NCI-H187 treated with DMSO at 0.1 percent for 48 hours (cell line): ENCODE measurements at places on chromosomes 12 and 14.

- DNase-seq, result no peak
These were observed 86.8 kb upstream of the ARHGAP5 start for GRCh38 chr14:31990183-31990857.

GRCh38 chr12:75715323-75715644 lies 203.9 kb upstream of the KRR1 start:
- DNase-seq, result no peak

GRCh38 chr14:77872983-77873382 lies 73.1 kb downstream of the ADCK1 start:
- DNase-seq, result no peak

- DNase-seq, result no peak
These were observed 235.5 kb upstream of the TBX3 start for GRCh38 chr12:114919479-114919878.

DNA sequence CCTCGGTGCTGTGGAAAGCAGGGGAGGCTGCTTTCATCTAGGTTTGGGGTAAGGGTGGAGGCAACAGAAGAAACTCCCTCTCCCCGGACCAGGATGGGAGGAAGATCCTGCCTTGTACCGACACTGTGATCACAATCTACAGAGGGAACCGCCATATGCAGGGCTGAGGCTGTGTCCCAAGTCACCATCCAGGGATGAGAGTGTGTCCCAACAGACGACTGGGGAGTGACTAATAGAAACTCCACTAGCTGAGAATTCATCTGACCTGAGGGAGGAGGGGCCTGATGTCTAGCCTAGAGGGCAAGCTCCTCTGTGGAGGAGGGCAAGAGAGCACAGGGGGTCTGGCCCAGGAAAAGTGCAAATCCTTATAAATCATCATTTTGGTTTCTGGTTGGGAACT lies 172.4 kb downstream of the CALM1 start:
- no peak for DNase-seq

- no peak for DNase-seq
These were observed 22.6 kb upstream of the SNRPF start for GRCh38 chr12:95836185-95836609.

- no peak for DNase-seq
These were observed 16.0 kb upstream of the PLEKHH1 start for GRCh38 chr14:67517083-67517482.

- no peak for DNase-seq
These were observed 266.5 kb downstream of the SEC23A start for GRCh38 chr14:38836539-38836938.

GRCh38 chr14:22646570-22647254 lies 2.6 kb upstream of the OR6J1 start:
- DNase-seq, result no peak
